ENCODE measurements at places on chromosomes 1 and 21.
A peak's percentile ranks its signal among the peaks of the same experiment; 100 is the strongest.

- DNase-seq = no peak
These were observed 163.3 kb downstream of the PIK3R3 start for GRCh38 chr1:45968941-45969666.

DNA sequence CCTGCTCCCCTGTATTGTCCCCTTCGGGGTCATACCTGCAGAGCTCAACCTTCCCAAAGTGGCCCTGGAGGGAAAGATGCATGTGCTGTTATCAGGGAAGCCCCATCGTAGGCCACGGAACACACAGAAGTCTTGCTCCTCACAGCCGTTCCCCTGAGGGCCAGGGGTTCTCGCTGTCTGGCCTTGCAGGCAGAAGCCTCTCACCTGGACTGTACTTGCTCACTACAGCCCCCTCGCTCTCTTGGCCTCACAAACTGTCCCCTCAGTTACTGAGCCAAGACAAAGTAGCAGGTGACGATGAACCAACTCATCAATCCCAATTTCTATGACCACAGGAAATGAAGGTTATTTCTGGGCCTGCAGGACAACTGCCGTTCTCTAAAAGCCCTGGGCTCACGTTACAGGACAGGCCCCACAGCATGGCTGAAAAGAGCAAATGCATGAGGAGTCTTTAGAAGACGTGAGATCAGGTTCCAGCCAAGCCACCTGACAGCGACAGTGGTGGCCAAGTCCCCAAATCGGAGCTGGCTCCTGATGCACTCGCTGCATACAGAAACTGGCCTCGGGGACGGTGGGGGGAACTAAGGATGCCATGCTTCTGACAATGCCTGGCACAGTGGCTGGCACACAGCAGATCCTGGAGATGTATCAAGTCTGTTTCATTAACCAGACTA, 95.0 kb downstream of the RAVER2 start:
- no peak for DNase-seq

GRCh38 chr1:44714944-44715571, 15.9 kb downstream of the RNU5D-1 start:
- peak; percentile 7 for DNase-seq

GRCh38 chr1:162631546-162632191, 595 bp upstream of the DDR2 start:
- no peak for DNase-seq

GRCh38 chr1:150127868-150128267, 21.8 kb upstream of the PLEKHO1 start:
- no peak for DNase-seq

DNA sequence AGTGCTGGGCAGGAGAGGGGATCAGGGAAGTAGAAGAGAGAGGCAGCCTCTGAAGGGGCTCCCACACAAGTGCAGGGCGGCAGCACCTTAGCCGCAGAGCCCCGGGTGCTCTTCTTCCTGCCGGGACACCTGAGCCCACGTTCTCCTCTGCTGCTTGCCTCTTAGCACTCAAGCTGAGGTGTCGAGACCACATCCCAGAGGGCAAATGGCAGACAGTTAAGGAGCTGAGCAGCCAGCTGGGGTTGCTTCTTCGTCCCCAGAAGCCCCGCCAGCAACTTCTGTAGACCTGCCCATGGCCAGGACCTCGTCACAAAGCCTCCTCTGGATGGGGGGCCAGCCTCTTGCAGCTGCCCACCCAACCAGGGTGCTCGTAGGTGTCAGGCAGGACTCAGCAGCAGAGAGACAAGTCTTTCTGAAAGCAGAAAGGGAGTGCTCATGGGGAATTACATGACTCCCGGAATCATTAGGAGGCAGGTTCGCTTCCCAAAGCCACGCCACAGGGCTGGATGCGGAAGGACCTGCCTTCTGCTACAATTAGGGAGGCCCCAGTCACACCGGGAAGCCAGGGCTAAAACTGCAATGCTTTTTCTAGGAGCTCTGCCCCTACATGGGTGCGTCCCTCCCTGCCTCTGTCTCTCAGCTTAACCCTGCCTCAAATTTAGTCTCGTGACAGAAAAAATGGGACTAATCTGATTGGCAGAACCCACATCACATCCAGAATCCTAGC, 141.4 kb upstream of the RAB4A start:
- DNase-seq = no peak

- DNase-seq = no peak
These were observed 15.2 kb downstream of the CDCP2 start for GRCh38 chr1:54137534-54138061.

DNA sequence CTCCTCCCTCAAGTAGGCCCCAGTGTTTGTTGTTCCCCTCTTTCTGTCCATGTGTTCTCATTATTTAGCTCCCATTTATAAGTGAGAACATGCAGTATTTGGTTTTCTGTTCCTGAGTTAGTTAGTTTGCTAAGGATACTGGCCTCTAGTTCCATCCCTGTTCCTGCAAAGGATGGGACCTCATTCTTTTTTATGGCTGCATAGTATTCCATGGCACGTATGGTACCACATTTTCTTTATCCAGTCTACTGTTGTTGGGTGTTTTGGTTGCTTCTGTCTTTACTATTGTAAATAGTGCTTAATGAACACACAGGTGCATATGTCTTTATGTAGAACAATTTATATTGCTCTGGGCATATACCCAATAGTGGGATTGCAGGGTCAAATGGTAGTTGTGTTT, 232.9 kb downstream of the TPR start:
- DNase-seq = no peak

- no peak for DNase-seq
These were observed 4.1 kb upstream of the FCRL2 start for GRCh38 chr1:157781048-157781447.

- no peak for DNase-seq
These were observed 77.4 kb upstream of the BMP8A start for GRCh38 chr1:39413902-39414528.

Data from NCI-H1048 (cell line).